ENCODE measurements at places on chromosomes 2 and 18. TPM values are rescaled to one million over a fixed set of nuclear protein-coding genes. Genes with fewer than 3 reads are reported as not detected.

The ADGRF3 gene
- total RNA-seq, result 0.51 TPM

The IL37 gene
- not detected for total RNA-seq

The DSG1 gene
- 0.89 TPM for total RNA-seq

The SEMA4F gene
- total RNA-seq, result 3.0 TPM

The RAX gene
- not detected for total RNA-seq

The FBXO48 gene
- 0.92 TPM for total RNA-seq
